ENCODE measurements at places on chromosomes 5 and 9. TPM values are rescaled to one million over a fixed set of nuclear protein-coding genes. Genes with fewer than 3 reads are reported as not detected.

- DNase-seq, result no peak
These were observed 11.5 kb downstream of the TMEM171 start for GRCh38 chr5:73131711-73132425.

TAF11L5 gene
- not detected for total RNA-seq

OLFML2A gene
- 33.7 TPM for total RNA-seq

DNA sequence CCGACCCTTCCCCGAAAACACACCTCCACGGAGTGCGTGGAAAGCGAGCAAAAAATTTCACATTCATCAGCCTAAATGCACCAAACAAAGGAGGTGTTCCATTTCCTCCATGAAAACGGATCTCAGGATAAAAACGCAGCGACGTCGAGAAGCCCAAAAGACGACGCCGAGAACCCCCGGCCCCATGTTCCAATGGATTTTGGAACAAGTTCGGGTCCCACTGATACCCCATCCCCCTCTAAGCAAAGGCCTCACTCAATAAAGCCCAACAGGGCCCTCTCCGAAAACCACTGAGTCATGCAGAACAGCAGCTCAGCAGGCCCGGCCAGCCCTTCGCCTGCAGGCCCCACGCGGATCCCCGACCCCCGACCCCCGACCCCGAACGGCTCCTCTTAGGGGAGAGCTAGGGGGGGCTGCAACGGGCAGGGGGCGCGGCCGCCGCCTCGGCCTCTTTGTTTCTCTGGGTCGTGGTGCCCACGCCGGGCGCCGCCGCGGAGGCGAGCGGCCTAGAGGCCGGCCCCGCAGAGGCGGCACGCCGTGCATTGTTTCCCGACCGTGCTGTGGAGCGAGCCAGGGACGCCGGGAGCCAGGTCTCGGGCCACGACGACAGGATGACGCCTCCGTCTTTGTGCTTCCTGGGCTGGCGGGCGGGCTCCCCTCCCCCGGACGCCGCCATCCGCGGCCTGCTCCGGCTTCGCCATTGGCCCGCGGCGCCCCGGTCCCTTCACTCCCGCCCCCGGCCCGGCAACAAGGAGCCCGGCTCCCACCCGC lies 915 bp downstream of the ZFAND5 start:
- peak; percentile 68 for DNase-seq

TMEM215 gene
- not detected for total RNA-seq

DNA sequence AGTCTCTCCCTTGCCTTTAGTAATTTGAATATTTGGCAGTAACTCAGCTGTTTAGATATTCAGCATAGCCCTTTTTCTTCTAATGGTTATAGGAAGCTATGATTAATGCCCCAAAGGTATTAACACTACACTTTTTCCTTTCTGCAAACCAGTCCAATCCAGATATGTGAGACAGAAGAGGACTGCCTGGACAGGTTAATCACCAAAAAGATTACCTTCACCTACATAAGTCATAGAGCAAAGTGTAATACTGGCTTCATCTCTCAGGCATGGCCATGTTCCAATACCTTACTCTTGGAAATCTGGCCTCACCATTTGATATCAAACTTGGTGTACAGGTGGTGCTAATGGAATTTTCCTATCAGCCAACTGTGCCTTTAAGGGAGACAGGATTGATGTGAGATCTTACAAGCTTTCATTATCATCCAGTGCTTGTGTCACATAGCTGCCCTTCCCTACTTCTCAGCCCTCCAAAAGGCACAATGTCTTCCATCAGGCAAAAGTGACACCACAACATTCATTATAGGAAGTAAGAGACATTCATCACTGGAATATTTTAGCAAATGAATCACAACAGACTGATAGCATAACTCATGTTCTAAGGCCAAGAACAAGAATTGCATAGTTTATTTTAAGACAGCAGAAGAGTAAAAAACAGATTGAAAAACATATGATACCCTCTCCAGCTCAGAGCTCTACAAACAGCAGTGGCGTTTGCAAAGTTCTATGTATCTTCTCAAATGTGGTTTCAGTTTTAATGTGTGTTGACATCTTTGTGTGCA lies 91.2 kb upstream of the PAM start:
- peak; percentile 53 for DNase-seq

All from fibroblast of lung (primary cell).